Muscle of leg (tissue), 16 donors: ENCODE measurements at places on chromosomes 2 and 18. TPM values are rescaled to one million over a fixed set of nuclear protein-coding genes. Genes with fewer than 3 reads are reported as not detected.
A peak's percentile ranks its signal among the peaks of the same experiment; 100 is the strongest.

GRCh38 chr2:113058998-113059960 lies at the start of gene IL36RN:
IL36RN (plus strand) TSS chr2:113059198; CDS start chr2:113059439, 241 bp downstream.
- no peaks in the 10 kb centered on the region for H3K27me3 ChIP-seq
- no peak within 1 kb of the TSS for H3K27ac ChIP-seq
- H3K4me1 ChIP-seq, result no peaks in the 10 kb centered on the region
- no peak for DNase-seq
- H3K4me3 ChIP-seq, result no peak within 1 kb of the TSS
- H3K36me3 ChIP-seq, result no peaks in the 10 kb centered on the region

DNA sequence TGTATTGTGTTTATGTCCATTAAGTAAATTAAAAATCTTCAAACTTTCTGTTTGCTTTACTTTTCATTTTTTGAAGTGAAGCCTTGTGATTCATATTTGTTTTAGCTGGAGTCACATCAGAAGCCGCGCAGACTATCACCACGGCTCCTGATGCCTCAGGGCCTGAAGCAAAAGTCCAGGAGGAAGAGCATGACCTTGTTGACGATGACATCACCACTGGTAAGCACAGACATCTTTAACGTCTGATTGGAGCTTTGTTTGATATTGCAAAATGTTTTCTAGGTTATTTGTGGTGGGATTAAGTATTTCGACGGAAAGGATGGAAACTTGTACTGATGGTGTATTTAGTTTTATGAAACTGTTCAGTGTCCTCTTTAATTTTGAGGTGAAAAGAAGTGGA lies 164.8 kb downstream of the WDR7 start:
- H3K4me3 ChIP-seq, result no peak overlapping the region
- DNase-seq, result no peak
- no peak overlapping the region for H3K27ac ChIP-seq
- H3K36me3 ChIP-seq, result no peaks in the 10 kb centered on the region
- no peaks in the 10 kb centered on the region for H3K4me1 ChIP-seq
- H3K27me3 ChIP-seq, result no peaks in the 10 kb centered on the region

GRCh38 chr2:175244697-175245096 lies 63.2 kb upstream of the ATP5MC3 start:
- no peak overlapping the region for H3K4me3 ChIP-seq
- no peak overlapping the region for H3K27ac ChIP-seq
- no peaks in the 10 kb centered on the region for H3K36me3 ChIP-seq

- peak; percentile 96 for DNase-seq
- H3K36me3 ChIP-seq, result peaks cover 25% of the 10 kb centered on the region
- H3K4me3 ChIP-seq, result peak within 1 kb of the TSS; percentile 61
- H3K27me3 ChIP-seq, result no peaks in the 10 kb centered on the region
- peak within 1 kb of the TSS; percentile 94 for H3K27ac ChIP-seq
- H3K4me1 ChIP-seq, result peaks cover 31% of the 10 kb centered on the region
Observed at GRCh38 chr2:24084386-24085199, at the start of gene TP53I3. TP53I3 (minus strand) TSS chr2:24084834; CDS start chr2:24084326, 508 bp downstream.

GRCh38 chr2:230824406-230824978 lies 40.2 kb upstream of the ITM2C start:
- peaks cover 22% of the 10 kb centered on the region for H3K27me3 ChIP-seq
- H3K27ac ChIP-seq, result no peak overlapping the region
- H3K36me3 ChIP-seq, result peaks cover 8% of the 10 kb centered on the region
- H3K4me1 ChIP-seq, result peaks cover 11% of the 10 kb centered on the region

GRCh38 chr2:122639176-122639575 lies 883.7 kb downstream of the TSN start:
- H3K4me1 ChIP-seq, result no peaks in the 10 kb centered on the region
- H3K4me3 ChIP-seq, result no peak overlapping the region
- H3K36me3 ChIP-seq, result no peaks in the 10 kb centered on the region
- no peak for DNase-seq

- peaks cover 10% of the 10 kb centered on the region for H3K36me3 ChIP-seq
- H3K4me1 ChIP-seq, result no peaks in the 10 kb centered on the region
- no peak overlapping the region for H3K27ac ChIP-seq
- no peak for DNase-seq
- no peak overlapping the region for H3K4me3 ChIP-seq
Observed at GRCh38 chr18:36769172-36769571, 59.6 kb downstream of the TPGS2 start.

DNA sequence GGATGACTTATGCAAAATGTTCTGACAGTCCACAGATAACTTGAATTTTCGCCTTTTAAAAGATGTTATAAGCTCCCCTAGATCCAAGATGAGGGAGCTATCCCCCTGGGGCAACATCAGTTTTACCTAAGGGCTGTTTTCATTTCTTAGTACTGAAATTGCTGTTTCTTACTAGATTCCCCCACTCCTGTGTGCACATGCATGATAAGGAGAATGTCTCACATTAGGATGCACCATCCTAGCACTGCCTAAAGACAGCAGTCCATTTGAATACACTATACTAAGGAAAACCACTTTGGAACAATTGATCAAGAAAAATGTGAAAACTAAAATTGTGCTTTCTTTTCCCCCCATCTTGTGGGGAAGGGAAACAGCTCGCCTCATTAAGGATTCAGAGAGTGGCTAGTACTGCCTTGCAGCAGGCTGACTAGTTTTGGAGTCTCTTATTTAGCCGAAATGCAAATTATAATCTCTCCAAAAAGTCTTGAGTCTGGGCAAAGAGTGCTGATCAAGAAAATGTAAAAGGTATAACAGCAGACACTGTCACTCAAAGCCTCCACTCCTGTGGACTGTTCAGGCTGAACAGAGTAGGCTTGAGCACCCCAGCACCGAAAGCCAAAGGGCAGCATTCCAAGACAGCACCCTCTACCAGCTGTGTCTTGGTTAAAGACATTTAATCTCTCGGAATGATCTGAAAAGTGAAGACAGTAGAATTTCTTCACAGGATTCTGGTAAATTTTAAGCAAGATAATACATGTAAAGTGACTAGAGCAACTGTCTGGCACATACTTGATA lies 65.0 kb downstream of the ZNF385B start:
- H3K4me1 ChIP-seq, result peaks cover 2% of the 10 kb centered on the region
- no peak overlapping the region for H3K27ac ChIP-seq
- DNase-seq, result no peak
- H3K4me3 ChIP-seq, result no peak overlapping the region
- H3K36me3 ChIP-seq, result no peaks in the 10 kb centered on the region

DNA sequence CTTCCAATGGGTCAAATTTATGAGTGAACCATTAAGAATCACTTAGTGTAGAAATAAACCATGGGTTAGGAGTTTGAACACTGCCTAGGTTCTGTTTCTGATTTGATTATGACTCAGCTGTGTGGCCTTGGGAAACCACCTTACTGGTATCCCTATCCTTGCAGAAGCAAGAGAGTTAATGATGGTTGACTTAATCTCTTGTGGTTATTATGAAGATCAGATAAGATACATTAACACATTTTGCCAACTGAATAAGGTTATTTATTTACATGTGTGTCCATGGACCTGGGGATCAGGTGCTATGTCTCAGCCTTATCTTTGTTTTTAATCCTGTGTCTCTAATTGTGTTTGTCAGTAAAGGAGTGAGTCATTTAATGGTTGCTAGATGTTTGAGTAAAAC lies 5.4 kb upstream of the KCNJ13 start:
- DNase-seq, result no peak
- H3K4me1 ChIP-seq, result peaks cover 8% of the 10 kb centered on the region
- no peak overlapping the region for H3K27ac ChIP-seq

GRCh38 chr18:12074736-12075135 lies 18.9 kb upstream of the ANKRD62 start:
- H3K36me3 ChIP-seq, result no peaks in the 10 kb centered on the region
- H3K27me3 ChIP-seq, result no peaks in the 10 kb centered on the region
- no peak overlapping the region for H3K4me3 ChIP-seq
- H3K4me1 ChIP-seq, result no peaks in the 10 kb centered on the region

- peaks cover 2% of the 10 kb centered on the region for H3K36me3 ChIP-seq
- peak; percentile 33 for DNase-seq
- peaks cover 4% of the 10 kb centered on the region for H3K4me1 ChIP-seq
- H3K27me3 ChIP-seq, result no peaks in the 10 kb centered on the region
- no peak overlapping the region for H3K4me3 ChIP-seq
Observed at GRCh38 chr2:178909507-178909906, 102.3 kb upstream of the TTN start.

- peaks cover 3% of the 10 kb centered on the region for H3K27me3 ChIP-seq
- peak; percentile 80 for DNase-seq
- H3K4me1 ChIP-seq, result peaks cover 3% of the 10 kb centered on the region
- no peaks in the 10 kb centered on the region for H3K36me3 ChIP-seq
- peak overlapping the region; percentile 65 for H3K4me3 ChIP-seq
- peak overlapping the region; percentile 88 for H3K27ac ChIP-seq
Observed at GRCh38 chr18:7567474-7568425, 634 bp downstream of the PTPRM start.

DNA sequence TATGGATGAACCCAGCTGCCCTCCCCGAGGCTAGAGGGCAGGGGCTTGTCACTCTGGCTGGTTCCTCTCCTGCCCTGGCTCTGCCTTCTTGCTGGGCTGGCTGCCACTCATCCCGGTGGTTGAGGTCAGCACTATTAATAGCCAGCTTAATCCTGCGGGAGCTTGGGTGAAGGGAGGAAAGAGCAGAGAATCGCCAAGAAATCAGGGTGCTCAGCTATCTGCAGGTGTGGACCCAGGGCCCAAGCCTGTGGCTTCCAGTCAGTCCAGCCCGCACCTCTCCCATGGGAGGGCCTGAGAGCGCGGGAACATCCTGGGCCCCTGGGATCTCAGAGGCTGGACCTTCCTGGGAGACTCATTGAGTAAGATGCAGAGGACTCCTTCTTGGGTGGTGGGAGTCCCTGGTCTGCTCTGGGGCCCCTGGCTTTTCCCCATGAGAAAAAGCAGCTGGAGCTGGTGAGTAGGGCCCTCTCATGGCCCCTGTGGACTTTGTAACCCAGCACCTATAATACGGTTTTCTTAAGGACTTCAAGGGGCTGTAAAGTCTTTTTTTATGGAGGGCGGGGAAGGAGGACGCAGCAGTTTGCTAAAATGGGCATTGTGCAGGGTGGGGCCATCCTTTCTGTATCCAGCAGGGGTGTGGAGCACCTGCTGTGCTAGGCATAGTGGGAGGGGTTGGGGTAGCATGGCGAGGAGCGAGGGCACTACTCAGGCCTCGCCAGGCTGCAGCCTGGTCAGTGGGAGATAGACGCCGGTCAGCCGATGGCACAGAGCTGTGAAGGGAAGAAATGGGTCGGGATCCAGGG lies 27.4 kb upstream of the CNNM3 start:
- H3K27ac ChIP-seq, result peak overlapping the region; percentile 90
- no peaks in the 10 kb centered on the region for H3K36me3 ChIP-seq
- H3K27me3 ChIP-seq, result no peaks in the 10 kb centered on the region
- peaks cover 27% of the 10 kb centered on the region for H3K4me1 ChIP-seq
- H3K4me3 ChIP-seq, result peak overlapping the region; percentile 9
- DNase-seq, result peak; percentile 76

- H3K4me1 ChIP-seq, result no peaks in the 10 kb centered on the region
- H3K4me3 ChIP-seq, result no peak overlapping the region
- H3K36me3 ChIP-seq, result no peaks in the 10 kb centered on the region
- H3K27ac ChIP-seq, result no peak overlapping the region
- no peaks in the 10 kb centered on the region for H3K27me3 ChIP-seq
- no peak for DNase-seq
Observed at GRCh38 chr2:18777250-18777812, 188.0 kb upstream of the NT5C1B start.

DNA sequence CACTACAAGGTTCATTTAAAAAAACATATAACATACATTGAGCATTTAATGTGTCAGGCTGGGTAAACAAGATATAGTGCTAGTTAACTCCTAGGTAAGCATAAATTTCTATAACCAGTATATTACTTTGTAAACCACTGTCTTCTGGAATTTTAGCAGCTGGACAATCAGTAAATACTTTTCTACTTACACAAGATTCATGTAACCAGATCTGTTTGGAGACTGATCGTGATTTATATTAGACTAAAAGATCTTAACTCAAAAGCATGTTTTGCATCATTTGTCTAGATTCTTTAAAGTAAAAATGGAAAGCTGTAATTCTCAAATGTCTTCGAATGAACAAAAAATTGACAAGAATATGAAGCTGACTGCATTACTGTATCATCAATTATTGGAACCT lies 941 bp upstream of the SGO2 start:
- no peak overlapping the region for H3K4me3 ChIP-seq
- H3K27ac ChIP-seq, result no peak overlapping the region
- peaks cover 20% of the 10 kb centered on the region for H3K27me3 ChIP-seq
- DNase-seq, result no peak
- H3K4me1 ChIP-seq, result peaks cover 9% of the 10 kb centered on the region

- H3K36me3 ChIP-seq, result no peaks in the 10 kb centered on the region
- peaks cover under 1% of the 10 kb centered on the region for H3K4me1 ChIP-seq
- H3K27me3 ChIP-seq, result peaks cover 7% of the 10 kb centered on the region
- no peak overlapping the region for H3K4me3 ChIP-seq
Observed at GRCh38 chr2:234625626-234626250, 128.9 kb upstream of the ARL4C start.

DNA sequence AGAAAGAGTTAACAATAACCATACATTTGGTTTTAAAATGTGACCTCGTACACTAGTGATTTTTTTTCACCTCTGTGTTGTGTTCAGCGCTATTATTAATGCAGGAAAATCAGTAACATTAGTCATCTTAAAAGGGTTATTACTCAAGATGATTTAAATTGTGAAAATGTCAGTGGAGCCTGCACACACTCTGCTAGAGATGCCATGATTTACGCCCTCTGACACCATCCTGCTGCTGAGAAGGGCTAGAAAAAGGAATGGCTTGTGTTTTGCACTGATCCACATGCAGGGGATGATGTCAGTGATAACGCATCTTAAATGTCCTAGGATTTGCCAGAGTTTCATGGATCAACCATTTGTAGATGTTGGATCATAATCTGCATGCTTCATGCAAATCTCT lies 121.3 kb upstream of the BOD1L2 start:
- H3K4me3 ChIP-seq, result no peak overlapping the region
- peaks cover 15% of the 10 kb centered on the region for H3K36me3 ChIP-seq
- no peak overlapping the region for H3K27ac ChIP-seq
- no peak for DNase-seq
- no peaks in the 10 kb centered on the region for H3K4me1 ChIP-seq
- no peaks in the 10 kb centered on the region for H3K27me3 ChIP-seq

The TCF7L1 gene
- 5.1 TPM for total RNA-seq

The DNAJC5G gene
- total RNA-seq, result not detected

The ANKRD62 gene
- total RNA-seq, result not detected

The VIT gene
- 9.6 TPM for total RNA-seq

The OR6B2 gene
- total RNA-seq, result not detected

The SLC11A1 gene
- 0.49 TPM for total RNA-seq
